ENCODE measurements at places on chromosomes 11 and 22.
A peak's percentile ranks its signal among the peaks of the same experiment; 100 is the strongest.

- no peak for DNase-seq
Observed at GRCh38 chr11:113553235-113553634, 78.0 kb upstream of the DRD2 start.

DNA sequence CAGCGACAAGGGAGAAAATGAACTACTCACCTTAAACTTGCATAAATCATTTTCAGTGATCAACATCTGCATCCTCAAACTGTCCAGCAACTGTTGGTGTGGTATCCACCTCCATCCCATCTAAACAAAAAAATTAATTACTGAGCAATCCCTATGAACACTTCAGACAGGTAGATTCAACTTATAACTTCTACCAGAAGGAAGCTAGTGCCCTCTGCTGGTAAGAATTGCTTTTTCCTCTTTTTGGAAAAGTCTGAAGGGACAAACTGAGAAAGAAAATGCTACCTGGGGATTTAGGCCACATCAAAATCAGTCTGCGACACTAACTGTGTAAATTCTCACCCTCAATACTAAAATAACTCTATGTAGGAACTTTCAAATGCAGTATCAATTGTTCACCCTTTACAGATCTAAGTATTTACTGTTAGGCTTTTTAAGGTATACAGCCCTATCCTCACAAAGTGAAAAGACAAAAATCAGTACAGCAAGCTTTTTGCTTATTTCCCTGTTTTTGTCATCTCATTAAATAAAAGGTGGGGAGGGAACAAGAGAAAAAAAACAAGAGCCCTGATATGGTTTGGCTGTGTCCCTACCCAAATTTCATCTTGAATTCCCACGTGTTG lies 17.9 kb downstream of the CLNS1A start:
- no peak for DNase-seq

GRCh38 chr11:116471608-116472256 lies 301.1 kb downstream of the BUD13 start:
- DNase-seq = no peak

DNA sequence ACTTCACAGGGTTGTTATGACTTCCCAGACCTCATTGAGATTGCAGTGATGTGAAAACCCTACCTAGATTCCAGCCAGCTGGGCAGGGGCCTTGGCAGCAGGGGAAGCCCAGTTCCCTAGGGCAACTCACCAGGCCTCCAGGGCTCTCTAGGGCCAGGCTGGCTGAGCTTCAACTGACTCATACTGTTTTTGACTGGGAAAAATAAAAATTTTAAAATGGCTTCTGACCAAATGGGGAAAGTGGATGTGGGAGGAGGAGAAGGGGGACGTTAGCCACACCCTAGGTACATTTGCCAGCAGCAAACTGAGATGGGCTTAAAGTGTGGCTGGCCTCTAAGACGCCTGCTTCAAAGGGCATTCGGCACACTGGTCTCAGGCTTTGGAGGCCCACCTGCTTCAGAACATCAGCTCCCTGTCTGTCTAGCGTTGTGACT lies 39.0 kb downstream of the BMAL1 start:
- no peak for DNase-seq

- DNase-seq = no peak
Observed at GRCh38 chr11:120863359-120863758, 160.5 kb upstream of the TBCEL start.

GRCh38 chr11:118790357-118791110 lies 430 bp downstream of the DDX6 start:
- DNase-seq = peak; percentile 58

- no peak for DNase-seq
Observed at GRCh38 chr11:68685656-68686380, 1.5 kb downstream of the GAL start.

GRCh38 chr22:43077121-43077877 lies 11.9 kb downstream of the TTLL1 start:
- peak; percentile 65 for DNase-seq

DNA sequence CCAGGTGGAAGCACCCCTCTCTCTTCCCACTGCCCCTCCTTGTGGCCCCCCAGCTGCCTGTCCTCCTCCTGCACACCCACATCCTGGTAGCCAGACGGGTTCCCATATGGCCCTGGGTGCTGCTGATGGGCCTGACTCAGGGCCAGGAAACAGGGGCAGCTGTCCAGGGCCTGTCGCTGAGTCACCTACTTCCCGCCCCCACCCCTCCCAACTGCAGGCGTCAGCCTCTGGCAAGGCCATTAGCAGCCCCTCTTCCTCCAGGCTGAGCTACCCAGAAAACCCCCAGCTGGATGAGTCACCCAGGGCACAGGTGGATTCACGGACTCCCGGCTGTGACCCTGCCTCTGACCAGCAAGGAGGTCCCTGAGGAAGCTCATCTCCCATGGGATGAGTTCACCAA lies 6.9 kb upstream of the GAL start:
- DNase-seq = peak; percentile 25

DNA sequence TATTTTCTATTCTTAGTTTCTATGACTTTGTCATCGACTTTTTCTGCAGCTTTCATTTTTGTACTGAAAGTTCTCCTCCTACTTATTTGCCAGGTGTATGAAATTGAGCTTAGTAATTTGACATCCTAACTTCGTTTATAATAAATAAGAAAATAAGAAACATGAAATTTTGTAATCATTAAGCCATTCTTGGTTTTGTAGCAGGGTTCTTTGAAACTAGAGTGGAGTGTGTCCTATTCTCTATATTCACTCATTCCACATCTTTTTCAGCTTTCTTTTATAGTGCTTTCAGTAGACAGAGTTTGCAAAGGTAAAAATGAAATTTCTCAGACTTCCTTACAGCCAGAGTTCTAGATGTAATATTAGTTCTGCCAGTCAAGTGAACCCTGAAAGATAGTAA lies 47.8 kb downstream of the FANCF start:
- no peak for DNase-seq

DNA sequence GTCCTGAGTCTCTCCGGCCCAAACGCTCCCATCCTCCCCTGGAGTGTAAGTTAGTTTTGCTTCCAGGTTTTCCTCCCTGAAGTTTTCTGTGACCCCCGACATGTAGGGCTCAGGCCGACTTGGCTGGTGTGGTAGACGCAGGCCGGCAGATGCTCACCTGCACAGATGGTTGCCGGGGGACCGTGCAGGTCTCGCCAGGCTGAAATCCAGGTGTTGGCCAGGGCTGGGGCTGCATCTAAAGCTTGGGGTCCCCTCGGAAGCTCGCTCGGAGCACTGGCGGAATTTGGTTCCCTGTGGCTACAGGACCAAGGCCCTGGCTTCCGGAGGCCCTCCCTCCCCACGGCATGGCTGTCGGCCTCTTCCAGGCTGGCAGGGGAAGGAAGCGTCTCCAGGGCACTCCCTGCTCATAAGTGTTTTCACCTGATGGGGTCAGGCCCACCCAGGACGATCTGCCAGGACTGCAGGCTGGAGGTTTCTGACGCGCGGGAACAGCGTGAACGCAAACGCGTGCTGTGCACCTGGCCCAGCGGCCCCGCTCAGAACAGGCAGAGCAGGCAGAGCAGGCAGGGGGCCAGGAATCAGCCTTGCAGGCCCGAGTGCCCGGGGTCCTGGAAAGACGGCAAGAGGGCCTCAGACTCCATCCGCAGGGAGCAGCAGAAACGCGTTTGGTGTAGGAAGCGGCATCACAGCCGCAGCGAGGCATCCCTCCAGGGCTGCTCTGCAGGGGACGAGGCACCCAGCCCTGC lies 258.2 kb downstream of the BRD1 start:
- DNase-seq = no peak

DNA sequence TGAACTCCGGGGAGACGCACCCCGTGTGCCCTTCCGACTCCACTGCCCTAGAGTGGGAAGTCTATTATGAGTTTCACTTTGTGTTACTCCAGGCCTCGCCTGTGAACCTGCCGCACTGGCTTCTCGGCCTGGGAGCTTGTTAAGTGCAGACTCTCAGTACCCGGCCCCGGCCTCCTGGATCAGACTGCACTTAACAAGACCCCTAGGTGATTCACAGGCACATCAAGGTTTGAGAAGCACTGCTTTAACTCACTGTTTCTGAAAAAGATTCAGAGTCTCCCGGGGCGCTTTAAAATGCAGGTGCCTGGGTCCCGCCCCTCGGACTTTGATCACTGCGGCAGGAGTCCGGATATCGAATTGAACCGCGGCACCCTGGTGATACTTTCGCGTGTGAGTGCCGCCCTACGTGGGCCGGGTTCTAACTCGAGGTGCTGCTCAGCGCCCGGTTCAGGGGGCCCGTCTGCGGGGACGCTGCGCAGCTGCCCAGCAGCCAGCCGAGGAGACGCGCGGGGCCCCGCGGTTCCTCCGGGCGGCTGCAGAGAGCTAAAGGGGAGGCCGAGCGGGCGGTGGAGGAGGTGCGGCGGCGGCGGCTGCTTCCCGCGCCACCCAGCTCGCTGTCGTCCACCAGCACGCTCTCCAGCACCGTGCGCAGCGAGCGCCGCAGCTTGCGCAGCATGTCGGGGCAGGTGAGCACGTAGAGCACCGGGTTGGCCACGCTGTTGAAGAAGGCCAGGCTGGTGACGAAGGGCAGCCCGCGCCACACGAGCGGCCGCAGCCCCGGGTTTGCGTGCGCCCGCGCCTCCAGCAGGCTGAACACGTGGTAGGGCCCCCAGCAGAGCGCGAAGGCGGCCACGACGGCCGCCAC lies 3.4 kb downstream of the PTGDR2 start:
- DNase-seq = no peak

DNA sequence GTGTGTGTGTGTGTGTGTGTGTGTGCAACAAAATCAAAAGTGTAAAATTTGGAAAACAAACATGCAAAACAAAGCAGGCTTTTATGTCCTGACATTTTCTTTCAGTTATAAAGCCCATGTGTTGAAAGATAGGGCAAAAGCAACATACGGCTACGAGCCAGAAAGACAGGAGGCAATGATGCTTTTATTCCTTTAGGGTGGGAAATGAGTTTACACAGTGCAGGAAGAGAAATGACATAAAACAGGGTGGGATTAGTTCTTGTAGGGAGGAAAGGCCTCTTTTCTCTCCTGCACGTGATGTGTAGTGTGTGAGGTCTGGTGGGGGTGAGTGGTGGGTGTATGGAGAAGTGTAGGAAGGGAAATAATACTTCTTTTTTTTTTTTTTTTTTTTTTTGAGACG lies 29.4 kb downstream of the IL18 start:
- no peak for DNase-seq
